ENCODE measurements at places on chromosomes 7 and 10. TPM values are rescaled to one million over a fixed set of nuclear protein-coding genes. Genes with fewer than 3 reads are reported as not detected.

STAG3 gene
- 22.7 TPM for polyA plus RNA-seq

ADAMTS14 gene
- polyA plus RNA-seq = 13.0 TPM

CYP2C19 gene
- not detected for polyA plus RNA-seq

BHLHA15 gene
- polyA plus RNA-seq = 0.41 TPM

OR2A42 gene
- polyA plus RNA-seq = 0.23 TPM

GRCh38 chr10:129079705-129080104 lies 387.3 kb upstream of the MGMT start:
- peak; percentile 58 for DNase-seq

GRCh38 chr10:14409247-14409646 lies 78.5 kb upstream of the FRMD4A start:
- DNase-seq = no peak

- DNase-seq = peak; percentile 61
These were observed 496.2 kb upstream of the FOXK1 start for GRCh38 chr7:4185721-4186512.

DNA sequence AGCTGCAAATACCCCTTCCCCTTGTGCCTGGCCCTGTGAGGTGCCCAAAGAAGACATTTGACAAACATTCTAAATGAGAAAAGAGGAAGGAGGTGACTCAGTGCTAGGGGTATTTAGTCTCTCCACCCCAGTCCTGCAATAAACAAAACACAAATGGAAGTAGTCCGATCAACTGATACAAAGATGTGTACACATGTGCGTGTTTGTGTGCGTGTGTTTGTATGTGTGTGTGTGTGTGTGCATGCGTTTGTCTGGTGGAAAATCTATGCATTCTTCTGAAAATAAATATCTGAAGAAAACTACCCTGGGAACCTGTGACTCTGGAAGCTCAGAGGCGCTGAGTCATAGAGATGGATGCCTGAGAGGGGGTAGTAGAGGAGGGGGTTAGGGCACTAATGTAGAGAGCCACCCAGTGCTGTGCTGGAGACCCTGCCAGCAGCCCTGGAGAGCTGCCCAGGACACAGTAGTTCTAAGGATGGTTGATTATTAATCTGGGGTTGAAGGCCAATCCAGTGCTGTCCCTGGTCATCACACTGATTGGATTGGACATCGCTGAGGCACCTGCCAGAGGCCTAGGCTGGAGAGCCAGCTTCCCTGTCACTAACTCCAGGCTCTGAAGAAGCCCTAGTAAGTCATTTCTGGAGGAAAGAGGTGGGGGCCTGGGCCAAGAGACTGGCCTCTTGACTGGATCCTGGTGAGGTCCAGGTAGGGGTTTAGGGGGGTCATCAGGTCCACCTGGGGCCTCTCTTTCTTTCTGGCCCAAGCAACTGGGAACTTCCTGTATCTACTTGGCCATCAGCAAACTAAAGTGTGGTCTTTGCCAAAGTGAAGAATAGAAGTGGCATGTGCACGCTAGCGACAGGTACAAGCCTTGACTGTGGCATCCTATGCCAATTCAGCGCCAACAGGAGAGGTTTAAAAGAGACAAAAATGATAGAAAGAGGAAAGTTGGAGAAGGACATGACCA lies 18.5 kb downstream of the SFTPA1 start:
- DNase-seq = no peak

- no peak for DNase-seq
These were observed 25.3 kb upstream of the SMIM30 start for GRCh38 chr7:113143486-113144257.

DNA sequence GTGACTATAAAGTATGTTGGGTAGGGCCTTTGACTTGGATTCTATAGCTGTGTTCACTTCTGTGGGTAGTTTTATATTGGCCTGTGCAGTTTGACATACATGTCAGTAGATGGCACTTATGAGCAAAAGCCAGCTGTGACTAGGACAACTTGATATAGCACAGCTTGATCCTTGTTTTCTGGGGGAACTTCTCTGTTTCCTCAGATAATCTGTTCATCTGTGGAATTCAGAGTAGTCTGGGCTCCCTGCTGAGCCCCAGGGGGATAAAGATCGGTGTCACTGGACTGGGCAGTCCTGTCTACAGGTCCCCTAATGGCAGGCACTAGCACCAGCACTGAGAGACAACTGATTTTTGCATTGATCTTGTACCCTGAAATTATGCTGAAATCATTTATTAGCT lies 25.4 kb downstream of the CYP2C9 start:
- no peak for DNase-seq

DNA sequence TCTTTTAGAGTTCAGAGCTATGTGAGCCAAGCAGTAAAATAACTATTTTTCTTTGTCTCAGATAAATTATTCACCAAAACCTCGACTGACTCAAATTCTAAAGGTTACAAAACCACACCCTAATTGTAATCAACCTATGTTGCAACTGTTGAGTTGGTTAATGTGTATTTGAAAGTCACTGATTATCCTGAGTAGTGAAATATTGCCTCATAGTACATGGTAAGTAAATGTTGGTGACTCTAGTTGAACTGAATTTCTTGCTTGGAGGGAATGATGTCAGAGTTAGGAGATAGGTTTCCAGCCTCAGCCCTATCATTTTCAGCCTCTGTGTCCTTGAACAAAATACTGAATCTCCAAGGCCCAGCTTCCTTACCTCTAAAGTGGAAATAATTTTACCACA lies 3.0 kb upstream of the CYP2C18 start:
- no peak for DNase-seq

GRCh38 chr7:84245835-84246234 lies 51.2 kb upstream of the SEMA3A start:
- DNase-seq = no peak

DNA sequence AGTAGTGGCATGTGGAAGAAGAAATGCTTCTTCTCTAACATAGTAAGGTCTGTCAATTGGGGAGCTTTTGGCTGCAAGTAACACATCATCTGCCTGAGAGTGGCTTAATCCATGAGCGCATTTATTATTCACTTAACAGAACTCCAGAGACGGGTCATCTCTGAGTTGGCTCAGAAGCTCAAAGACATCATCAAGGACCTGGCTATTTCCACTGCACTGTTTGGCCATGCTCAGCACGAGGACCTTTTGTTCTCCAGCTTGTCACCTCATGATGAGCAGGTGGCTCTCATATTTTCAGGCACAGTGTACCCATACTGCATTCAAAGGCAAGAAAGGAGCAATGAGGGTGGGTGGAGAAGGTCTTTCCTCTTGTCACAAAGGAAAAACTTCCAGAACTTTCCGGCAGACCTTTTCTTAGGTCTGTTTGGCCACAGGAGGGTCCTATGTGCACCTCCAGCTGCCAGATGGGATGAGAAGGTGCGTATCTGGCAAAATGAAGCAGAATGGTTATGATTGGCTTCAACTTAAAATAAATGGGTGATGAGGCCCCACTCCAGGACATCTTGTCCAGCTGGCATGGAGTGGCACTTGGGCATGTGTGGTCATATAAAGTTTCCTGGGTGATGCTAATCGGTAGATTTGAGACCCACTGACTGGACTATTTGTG lies 55.6 kb upstream of the SHH start:
- DNase-seq = no peak

DNA sequence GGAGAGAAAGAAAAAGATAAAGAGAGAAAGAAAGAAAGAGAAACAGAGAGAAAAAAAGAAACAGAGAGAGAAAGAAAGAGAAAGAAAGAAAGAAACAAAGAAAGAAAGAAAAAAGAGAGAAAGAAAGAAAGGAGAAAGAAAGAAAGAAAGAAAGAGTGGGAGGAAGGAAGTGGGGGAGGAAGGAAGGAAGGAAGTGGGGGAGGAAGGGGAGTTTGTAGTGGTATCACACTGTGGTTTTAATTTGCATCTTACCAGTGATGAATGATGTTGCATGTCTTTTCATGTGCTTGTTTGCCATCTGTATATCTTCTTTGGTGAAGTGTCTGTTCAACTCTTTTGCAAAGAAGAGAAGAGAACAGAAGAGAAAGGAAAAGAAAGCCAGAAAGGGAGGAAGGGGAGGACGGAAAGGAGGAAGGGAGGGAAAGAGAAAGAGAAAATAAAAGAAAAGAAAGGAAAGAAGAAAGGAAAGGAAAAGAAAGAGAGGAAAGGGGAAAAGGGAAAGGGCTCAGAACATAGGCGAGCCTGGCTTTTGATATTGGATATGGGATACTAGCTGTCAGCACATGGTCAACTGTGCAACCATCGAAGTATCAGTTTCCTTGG lies 79.2 kb upstream of the FRMD4A start:
- DNase-seq = no peak

DNA sequence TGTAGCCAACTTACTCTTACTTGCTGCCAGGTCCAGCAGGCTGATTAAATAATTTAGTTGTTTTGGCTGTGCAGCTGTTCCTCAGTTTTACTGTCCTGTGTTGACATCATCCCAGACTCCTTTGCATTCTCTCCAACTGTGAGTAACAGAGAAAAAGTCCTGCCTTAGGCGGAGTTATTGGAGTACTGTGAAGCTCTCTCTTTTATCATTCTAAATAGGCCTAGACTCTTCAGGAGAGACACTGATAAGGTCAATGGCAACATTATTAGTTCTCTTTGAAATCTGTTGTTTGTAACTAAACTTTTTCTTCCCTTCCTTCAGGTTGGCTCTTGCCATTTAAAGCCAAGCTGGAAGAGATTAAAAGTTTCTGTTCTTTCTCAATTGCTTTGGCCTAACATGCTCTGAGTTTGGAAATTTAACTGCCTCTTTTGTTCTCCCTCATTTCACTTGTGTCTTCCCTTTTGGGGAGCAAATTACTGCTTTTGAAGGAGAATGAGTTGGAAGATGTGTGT lies 215.7 kb upstream of the CSTF2T start:
- DNase-seq = peak; percentile 36

DNA sequence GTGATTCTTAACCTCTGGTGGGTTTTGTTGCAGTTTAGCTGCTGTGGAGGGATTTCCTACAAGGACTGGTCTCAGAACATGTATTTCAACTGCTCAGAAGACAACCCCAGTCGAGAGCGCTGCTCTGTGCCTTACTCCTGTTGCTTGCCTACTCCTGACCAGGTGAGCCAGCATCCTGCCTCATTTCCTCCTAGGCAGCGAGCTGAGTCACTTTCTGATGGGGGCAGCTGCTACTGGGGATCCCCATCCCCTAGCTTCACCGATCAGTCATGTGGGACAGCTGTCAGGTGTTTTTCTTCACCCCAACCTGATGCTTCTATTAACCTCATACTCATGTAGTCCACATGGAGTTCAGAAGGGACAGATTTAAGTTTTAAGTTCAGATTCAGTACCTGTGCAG lies 21.7 kb upstream of the SMO start:
- DNase-seq = no peak

DNA sequence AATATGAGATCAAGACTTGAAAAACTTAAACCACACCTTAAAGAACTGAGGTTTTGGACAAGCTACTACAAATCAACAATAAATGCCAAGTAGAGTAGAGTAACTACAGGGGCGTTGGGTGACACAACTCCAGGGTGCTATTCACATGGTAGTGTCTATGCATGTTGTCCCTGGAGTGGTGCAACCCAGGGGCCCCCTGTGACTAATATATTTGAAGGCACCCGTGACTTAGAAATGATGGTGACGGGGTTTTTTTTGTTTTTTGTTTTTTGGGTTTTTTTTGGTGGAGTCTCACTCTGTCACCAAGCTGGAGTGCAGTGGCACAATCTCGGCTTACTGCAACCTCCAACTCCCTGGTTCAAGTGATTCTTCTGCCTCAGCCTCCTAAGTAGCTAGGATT lies 106.9 kb downstream of the FAM107B start:
- DNase-seq = no peak

GRCh38 chr10:12564173-12564572 lies 214.8 kb downstream of the CAMK1D start:
- DNase-seq = no peak

DNA sequence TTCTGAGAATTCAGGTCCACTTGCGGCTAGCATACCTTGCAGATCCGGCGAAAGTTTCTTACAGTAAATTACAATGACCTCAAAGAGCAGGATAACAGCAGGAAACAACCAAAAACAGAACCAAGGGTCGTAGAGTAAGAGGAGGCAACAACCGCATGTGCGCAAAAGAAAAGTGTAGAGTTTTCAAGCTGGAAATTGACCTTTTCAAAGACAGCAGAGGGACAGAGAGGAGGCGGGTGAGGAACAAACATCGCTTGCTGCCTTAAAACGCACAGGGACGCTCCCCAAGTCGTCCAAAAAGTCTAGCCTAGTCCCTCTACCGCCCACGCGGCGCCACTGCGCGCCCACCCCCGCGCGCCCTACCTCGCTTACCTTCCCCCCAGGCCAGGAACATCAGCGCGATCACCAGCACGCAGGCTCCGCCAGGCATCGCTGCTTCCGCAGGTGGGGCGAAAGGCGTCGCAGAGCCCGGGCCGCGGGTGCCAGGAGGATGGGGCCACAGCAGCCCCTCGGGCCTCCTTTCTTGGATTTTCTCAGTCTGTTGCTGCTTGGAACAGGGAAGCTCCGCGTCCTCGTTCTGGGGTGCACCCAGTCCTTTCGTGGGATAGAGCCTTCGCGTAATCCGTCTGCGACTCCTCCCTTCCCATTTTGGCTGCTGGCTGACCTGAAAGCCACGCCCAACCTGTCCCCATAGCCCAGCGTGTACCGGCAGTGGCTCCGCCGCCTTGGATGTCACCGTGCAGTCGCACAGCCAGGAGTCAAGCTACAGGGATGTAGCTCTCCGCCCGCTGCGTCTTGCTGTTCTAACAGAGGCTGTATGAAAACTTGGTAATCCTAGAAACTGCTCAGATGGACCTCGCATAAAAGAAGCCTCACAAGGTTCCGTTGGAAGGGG lies at the start of gene VWDE:
VWDE (minus strand) TSS at position 579 of the 895 bp plus-strand sequence; CDS start at position 430, 149 bp downstream.
- peak; percentile 85 for DNase-seq
